Right forelimb (tissue), 1 donor: ENCODE measurements at places on chromosomes 7 and 10.

- no peak for DNase-seq
Observed at GRCh38 chr10:127374074-127374680, 174.9 kb upstream of the NPS start.

DNA sequence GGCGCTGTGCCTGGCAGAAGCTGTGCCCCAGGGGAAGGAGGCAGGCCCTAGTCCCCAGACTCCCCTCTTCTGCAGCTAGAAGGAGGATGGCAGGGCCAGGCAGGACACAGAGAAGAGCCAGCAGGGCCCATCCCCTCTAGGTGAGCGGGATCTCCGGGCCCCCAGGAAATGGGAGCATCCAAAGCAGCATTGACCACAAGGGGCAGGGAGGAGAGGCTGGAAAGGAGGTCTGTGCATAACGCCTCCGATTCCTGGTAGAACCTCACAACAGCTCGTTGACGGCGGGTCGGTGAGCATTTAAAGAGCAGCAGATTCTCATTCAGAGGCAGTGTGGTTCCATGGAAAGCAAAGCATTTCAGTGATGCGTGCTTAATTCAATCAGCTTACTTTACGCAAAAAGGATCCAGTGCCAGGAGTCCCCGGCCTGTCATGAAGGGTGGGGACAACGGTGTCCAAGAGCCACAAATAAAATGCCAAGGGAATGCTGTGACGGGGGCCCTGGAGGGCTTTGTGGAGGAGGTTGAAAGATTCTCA lies 41.0 kb downstream of the CLRN3 start:
- DNase-seq: no peak

GRCh38 chr7:157628456-157628855 lies 291.7 kb downstream of the DNAJB6 start:
- no peak for DNase-seq

DNA sequence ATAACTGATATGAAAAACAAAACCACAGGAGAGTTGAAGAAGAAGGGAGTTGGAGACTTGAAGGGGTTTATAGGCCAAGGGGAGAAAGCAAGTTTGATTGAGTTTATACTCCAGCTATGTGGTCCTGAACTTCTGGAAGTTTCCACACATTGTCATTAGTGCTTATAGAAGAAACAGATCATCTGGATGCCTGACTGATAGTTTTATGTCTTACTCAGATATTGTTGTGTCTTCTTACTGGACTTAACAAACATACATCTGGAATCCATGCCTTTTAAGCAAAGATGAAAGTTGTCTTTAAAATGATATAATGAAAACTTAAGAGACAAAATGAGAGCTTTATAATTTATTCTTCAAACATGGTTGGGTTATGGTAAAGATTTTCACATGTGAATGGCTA lies 101.3 kb upstream of the FZD8 start:
- no peak for DNase-seq

DNA sequence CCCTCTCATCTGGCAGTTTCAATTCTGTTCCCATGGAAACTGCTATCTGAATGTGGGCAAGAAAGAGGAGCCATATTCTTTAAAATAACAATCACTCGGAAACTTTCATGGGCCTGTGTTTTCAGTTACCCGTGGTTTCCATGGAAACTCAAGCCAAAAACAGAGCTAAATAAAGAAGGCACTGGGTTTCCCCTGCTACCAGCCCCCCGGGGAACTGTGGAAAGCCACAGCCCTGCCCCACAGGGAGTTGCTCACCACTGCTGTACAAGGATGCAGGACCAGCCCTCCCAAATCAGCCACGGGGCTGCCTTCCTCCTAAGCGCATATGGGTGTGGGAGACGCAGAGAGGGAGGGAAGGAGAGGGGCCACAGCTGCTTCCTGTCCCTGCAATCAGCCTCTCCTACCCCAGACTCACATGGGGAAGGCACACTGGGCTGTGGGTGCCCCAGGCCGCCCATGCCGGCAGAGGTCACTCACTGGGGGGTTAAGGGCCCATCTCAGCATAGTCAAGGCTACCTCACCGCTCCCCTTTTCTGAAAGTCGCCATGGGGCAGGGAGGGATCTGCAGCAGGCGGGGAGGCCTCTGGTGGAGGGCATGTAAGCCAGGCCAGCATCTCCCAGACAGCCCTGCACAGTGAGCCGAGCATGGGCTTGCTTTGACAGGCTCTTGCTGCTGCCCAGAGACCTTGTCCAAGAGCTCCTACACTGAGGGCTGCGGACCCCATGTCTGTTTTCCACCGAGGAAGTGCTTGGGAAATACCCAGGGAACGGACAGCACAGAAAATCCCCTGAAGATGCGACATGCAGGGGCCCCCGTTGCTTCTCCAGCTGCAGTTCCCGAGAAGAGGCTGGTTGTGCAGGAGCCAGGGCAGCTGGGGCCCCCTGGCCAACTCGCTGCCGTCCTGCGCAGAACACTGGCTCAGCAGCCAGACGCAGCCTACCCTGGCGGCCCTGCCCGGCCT lies 157.3 kb upstream of the PPP2R2D start:
- peak; percentile 75 for DNase-seq

- DNase-seq: no peak
Observed at GRCh38 chr7:73838642-73839041, 3.7 kb downstream of the METTL27 start.

GRCh38 chr7:92057375-92057774 lies 76.9 kb downstream of the CYP51A1 start:
- DNase-seq: no peak

DNA sequence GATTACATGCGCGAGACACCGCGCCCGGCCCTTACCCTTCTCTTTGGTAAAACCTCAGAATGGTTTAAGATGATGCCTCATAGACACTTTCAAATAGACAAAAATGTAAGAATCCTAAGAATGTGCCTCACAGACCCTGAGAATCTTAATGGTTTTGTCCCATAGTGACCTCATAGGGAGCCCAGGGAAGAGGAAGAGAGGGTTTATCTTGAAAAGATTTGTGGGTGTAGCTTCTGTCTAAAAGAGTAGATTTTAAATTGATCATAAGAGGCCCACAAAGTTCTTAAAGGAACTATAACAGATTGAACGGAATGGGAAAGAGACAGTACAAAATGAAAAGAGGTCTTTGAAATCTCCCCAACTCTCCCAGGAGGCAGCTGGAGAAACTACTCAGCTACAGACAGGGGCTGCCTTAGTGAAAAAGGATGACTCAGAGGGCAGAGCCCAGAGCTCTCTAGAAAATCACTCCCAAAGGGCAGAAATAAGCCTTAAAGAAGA lies 220.6 kb downstream of the ADRA2A start:
- DNase-seq: no peak

GRCh38 chr10:10911471-10911921 lies 106.2 kb upstream of the CELF2 start:
- peak; percentile 78 for DNase-seq

GRCh38 chr10:50405723-50406122 lies 154.4 kb upstream of the ASAH2 start:
- no peak for DNase-seq

DNA sequence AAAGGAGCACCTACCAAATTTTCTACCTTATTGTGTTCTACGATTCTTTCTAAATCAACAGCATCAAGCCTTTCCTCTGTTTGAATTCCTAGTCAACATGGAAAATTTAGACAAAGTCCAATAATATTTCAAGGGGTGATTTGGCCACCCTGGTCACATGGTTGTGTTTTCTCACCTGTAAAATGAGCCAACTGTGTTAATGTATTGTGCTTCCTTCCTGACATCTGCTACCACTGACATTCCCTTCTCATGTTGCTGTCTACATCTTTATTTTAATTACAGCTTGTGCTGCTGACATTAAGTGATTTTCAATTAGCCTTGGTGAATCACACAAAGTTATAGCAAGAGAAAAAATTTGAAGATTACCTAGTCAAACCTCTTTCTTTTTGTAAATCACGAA lies 83.0 kb upstream of the NPSR1 start:
- DNase-seq: no peak

DNA sequence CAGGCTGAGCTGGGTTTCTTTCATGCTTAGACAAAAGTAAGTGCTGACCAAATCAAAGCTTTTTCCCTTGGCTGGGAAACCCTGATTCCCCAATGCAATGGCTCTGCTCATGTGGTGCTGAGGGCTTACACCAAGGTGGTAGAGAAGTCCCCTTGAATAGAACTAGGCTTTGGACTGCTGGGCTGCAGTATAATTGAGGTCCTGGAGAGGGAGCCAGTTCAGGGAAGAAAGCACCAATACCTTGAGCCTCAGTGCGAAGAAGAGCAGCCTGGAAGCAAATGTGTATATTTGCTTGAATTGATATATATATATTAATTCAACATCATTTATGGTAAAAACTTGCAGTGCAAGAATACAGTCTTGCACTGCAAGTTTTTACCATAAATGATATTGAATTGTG lies 391.1 kb downstream of the RPS24 start:
- DNase-seq: peak; percentile 10

GRCh38 chr10:11336722-11337162 lies 274.7 kb downstream of the USP6NL start:
- DNase-seq: no peak

- peak; percentile 51 for DNase-seq
Observed at GRCh38 chr10:32139223-32140073, 83.2 kb upstream of the KIF5B start.

DNA sequence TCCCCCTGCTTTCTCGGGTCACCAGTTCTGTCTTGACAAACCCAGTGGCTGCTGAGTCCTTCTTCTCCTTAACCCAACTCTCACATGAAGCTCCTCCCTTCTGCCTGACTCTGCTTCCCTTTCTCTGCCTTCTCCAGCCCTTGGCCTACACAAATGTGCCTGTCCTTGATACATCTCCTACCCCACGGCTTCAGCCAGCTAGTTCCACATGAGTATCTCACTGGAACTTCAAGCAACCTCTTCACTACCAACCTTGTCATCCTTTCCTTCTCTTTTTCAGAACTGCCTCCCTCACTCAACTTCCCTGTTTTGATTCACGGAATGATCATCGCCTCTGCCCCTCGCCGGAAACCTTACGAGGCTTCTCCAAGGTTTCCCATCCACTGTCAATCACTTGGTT lies 55.9 kb downstream of the PDIA4 start:
- DNase-seq: no peak

DNA sequence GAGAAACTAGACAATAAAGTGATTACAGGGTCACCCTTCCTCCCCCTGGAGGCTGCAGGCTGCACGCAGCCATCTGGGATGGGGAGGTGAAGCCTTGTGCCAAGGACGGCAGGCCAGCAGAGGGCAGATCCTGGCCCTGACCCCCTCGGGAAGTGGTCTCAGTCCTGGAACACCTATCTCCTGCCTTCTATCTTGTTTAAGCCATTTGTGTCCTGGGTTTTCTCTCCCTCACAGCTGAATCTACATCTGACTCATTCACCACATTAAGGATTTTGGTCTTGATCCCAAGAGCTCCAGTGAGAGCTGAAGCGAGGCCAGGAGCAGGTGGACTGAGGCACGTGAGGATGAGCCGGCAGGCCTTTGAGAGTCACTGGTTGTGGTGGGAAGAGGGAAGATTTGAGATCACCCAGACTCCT lies 16.4 kb upstream of the PARP12 start:
- DNase-seq: no peak

DNA sequence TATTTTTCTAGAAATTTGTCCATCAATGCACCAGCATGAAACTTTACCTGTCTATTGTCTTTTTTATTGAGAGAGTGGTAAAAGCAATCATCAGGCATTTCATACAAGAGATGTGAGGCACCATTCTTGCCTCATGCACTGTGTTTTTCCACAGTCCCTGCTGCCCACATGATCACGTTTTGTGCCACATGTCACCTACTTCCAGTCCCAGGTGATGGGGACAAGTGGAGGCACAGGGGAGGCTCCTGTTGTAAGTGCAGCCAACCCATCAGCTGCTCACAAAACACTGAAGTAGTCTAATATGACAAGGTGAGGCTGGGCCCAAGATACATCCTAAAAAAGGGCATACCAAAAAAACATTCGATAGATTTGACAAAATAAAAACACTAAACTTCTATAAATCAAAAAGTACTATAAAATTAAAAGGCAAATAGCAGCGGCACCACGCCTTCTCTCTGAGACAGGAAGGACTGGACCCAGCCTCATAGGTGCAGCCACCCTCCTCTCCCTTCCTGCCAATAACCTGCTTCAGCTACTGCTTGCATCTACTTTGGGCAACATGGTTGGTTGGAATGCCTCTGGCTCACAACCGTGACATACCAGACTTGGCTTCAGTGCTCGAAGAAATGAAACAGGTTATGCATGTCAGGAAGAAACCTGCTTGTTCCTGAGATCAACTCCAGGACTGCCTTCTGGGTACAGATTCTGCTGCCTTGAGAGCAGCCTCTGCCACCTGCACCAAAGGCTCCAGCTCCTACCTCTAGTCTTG lies 2.3 kb downstream of the ZC3HAV1L start:
- DNase-seq: no peak

DNA sequence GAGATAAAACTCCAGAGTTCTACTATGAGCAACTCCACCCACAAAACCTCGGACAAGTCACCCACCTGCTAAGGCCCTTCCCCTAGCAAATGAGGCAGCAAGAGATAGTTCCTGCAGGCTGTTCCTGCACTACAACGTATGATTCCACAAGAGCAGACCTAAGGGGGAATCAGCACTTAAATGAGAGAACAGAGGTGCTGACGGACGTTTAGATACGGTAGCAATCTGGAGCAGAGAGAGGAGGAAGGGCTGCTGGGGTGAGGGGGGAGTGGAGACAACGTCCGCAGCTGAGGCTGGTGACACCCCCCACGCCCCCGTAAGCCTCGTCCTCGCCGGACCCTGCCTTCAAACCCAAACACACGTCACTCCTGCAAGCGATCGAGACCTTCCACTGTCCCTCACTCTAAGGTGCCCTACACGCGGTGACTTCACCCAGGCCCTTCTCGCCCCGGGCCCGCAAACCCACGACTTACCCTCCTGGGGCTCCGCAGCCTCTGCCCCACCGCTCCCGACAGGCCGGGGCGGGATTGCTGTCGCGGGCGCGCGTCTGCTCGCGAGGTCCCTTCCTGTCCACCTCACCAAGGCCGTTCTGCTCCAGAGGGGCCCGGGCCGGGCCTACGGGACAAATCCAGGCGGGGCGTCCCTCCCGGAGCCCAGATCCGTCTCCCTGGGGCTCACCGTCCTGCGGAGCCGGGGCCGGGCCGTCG lies 635 bp downstream of the ZNF12 start:
- peak; percentile 68 for DNase-seq

- no peak for DNase-seq
Observed at GRCh38 chr10:66095610-66096009, 830.2 kb upstream of the LRRTM3 start.

- no peak for DNase-seq
Observed at GRCh38 chr10:113982769-113983168, 60.9 kb upstream of the ADRB1 start.

DNA sequence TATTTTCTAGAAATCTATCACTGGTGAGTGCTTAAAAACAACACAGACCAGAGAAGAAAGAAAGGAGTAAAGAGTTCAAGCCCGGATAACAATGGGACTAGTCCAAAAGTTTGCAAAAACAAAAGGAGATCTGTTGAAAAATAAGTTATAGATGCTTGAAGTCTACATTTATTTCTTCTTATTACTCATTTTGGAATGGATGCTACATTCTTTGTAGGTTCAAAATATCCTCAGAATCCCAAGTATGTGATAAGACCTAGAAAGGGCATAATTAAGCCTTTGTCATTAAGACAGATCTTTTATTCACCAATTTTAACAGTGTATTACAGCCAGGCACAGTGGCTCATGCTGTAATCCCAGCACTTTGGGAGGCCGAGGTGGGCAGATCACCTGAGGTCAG lies 42.7 kb upstream of the ITGB8 start:
- DNase-seq: no peak
